Lower leg skin (tissue), 4 donors: ENCODE measurements at places on chromosomes 3 and 15.

DNA sequence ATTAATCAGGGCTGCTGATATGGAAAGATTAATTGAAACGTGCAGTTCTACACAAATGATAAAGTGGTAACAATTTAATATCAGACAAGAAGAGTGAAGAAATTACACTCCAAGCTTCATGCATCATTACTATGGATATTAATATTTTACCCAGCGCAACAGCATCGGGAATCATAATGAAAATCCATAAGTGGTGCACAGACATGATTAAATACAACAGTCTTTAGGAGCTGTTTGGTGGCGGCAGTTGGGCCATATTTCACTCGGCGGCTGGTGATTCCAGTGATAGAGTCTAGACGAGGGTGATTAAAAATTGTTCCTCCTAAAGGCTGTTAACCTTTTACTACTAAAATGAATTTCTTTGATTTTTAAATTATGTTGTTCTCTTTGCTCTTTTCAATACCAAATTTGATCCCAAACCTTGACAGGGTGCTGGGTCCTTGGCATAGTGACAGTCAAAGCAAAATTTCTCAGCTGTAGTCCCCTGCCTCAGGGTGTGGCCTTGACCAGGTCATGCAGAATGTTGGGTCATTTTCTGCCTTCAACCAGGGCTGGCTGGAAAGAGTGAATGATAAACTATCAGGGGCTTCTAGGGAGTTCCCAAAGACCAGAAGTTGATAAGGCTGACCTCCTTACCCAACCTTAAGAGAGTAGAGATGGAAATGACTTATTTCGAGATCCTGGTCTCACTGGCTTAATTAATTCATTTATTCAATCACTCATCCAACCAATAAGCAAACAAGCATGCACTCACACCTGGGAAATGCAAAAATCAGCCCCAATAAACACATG lies 392.0 kb downstream of the IL20RB start:
- DNase-seq = no peak

DNA sequence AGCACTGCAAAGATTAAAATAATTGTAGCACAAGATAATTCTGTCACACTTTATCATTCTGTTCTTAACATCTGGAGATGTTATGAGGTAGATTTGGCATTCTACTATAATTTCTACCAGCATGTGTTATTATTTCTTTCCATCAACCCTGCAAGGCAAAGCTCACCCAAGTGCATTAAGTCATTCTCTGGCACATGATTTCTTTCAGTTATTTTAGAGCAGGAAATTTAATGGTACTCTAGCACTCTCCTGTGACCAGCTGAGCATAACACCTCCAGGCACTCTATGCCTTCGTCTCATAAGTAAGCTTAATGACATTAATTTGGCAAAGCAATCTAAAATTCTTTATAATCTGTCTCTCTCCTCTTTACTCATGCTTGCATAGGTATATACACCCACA lies 300.2 kb upstream of the GPR149 start:
- no peak for DNase-seq

DNA sequence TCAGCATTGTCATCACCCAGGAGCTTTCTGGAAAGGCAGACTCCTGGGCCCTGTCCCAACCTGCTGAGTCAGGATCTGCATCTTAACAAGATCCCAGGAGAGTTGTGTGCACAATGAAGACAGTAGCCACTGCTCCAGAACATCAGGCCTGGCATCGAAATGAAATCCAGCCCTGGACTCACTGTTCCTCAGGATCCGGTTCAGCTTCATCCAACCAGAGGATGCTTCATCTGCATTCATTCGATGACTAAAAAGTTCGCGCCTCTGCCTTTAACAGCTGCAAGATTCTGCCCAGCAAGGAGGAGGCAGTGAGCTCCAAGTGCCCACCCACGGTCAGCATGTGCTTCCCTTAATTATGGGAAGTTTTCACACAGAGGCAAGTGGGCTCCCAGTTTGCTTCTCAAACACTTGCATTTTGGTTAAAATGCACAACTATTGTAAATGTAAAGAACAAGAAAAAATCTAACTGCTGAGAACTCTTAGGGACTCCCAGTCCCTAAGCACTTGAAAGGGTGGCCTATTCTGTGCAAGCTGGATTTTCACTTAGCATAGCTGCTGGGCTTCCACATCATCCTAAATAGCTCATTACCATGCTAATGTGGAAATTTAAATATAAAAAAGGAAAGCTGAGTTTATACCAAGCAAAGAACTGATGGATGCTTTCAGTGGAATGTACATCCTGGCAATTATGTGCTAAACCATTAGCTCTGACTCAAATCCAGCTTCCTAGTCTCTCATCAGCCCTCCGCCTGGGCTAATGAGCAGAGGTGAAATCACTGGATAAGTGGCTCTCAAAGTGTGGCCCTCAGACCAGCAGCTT lies 25.5 kb upstream of the ESYT3 start:
- DNase-seq = no peak

DNA sequence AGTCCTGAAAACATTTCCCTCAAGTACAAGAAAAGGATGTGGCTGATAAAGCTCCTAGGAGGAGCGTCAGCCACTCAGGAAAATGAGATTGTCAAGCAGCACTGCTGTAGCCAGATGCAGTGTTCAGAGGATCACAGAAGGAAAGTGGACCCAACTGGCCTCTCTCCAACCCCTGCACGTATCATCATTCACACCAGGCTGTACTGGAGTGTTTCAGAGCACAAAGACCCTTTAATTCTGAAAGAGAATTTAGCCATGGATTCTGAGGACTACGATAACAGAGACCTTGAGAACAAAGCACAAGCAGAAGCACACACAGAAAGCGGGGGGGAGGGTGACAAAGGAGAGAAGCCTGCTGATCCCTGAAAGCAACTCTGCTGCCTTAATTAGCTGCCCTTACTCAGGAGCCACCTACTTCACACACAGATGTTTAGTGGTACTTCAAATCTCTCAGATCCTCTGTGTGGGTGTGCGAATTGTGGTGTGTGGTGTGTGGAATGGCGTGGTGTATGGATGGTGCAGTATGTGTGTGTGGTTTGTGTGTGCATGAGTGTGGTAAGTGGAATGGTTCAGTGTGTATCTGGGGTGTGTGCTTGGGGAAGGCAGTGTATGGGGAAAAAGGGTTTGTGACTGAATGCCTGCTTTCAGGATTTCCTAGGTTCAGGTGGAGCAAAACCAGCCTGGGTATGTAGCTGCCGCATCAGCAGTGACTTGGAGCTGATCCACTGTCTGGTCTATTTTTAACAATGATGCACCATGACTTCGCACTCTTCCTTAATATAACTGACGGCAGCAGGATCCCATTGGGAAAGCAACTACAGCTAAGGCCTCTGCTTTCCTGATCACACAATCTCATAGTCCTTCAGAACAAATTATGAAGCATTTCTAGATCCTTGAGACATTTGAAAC lies 192.5 kb downstream of the RSL24D1 start:
- DNase-seq = no peak

GRCh38 chr3:127629467-127630403 lies 750 bp downstream of the PODXL2 start:
- no peak for DNase-seq

GRCh38 chr3:188259191-188259590 lies 105.2 kb downstream of the LPP start:
- DNase-seq = no peak

DNA sequence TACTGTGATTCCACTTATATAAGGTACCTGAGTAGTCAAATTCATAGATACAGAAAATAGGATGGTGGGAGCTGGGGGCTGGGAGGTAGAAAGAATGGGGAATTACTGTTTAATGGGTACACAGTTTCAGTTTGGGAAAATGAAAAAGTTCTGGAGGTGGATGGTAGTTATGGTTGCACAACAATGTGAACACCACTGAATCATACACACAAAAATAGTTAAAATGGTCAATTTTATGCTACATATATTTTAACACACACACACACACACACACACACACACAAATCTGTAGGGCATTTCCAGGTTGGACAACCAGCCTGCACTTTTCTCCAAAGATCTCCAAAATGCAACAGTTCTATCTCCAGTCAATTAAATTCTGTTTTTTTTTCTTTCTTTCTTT lies 1.4 kb downstream of the CCDC32 start:
- no peak for DNase-seq

DNA sequence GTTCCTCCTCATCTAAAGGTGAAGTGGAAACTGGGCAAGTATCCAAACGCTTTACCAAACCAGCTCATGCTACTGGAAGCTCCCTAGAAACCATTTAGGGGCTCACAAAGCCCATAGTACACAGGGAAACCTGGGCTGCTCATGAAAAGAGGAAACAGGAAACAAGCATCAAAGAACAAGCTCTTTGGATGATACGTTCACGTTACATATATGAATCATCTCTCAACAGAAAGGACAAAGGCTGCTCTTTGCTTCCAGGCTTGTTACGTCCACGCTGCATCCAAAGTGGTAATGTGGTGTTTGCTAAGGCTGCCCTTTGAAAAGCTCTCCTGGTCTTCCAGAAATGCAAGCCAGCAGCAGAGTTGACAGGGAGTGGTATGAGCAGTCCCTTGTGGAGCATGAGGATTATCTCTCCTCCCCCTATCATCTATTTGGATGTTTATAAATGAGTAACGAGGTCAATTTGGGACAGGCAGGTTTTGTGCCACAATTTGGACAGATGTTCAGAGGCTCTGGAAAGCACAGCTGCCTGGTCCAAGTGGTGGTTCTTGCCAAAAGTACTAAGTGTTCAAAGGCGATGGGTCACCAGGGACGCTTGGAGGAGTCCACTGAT lies 98.0 kb upstream of the RORA start:
- DNase-seq = no peak

DNA sequence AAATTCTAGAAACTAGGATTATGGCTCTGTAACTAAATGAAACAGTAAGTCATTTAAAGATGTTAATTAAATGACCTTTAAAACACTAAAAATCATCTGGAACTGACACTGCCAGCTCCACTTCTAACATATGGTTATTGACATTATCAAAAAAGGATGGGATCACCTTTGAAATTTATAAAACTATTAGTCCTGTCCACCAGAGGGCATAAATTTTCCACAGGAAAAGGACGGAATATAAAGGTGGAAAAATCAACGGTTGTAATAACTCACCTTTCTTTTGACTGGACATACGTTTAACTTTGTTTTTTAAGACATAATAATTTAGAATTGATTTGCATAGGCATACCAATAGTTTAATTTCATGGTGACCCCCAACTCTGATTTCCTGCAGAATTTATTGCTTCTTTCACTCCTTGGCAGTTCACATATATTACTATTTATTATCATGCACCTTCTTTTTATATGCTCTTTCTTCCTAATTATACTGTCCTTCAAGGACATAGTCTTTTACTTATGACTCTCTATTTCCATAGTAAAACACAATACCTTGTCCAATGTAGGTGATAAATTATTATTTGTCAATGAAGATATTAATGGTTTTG lies 345.7 kb downstream of the CADM2 start:
- DNase-seq = no peak

DNA sequence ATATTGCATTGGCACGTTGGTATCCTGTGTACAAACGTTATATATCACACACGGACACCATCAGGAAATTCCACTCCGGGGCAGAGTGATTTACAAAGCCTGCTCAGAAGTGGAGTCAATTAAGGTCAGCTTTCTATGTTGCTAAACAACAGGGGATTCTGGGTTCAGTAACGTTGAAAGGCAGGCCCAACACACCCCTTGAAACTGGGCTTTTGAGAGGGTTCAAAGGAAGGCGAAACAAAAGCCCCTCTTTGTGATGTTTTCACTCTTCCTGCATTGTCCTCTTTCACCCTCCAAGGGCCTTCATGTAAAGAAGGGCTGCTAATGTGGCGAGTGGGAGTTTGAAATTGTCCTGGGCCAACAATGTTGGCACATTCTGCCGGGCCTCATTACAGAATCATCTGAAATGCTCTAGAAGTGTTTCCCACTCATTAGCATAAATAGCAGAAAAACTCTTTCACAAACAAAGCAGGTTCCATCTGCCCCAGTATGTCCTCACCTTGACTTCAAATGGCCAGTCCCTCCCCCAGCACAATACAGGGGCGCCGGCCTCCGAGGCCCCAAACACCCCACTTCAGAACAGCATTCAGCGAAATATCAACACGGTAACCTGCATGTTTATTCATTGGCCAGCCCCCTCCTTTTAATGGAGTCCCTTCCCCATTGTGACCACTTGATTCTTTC lies 76.4 kb downstream of the HES1 start:
- DNase-seq = no peak

DNA sequence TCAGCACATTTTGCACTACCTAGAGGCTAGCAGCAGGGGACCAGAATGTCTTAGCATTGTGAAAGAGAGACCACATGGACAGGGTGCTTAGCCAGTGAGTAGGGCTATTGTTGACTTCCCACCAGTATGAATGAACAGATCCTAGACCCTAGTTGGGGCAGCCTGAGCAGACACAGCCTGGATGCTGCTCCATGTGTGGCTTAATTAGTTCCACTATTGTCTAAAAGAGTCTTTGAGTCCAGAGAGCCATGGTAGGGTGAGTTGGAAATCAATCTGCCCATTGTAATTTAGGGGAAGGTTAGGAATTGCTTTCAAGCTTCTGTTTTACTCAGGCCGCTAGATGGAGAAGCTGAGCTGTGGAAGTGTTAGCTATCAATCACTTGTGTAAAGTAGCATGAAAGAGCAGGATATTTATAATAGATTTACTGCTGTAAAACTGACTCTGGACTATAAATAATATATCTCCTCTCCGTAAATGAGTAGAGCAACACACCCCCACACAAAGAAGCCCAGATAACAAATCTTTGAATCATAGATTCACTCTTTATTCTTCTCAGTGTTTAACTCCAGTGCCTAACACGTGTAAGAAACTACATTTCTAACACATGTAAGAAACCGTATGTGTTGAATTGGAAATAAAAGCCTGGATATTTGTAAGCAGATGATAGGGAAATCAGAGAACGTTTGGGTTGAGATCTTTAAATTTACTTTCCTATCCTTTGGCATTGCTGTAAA lies 4.1 kb upstream of the GCSAM start:
- no peak for DNase-seq

DNA sequence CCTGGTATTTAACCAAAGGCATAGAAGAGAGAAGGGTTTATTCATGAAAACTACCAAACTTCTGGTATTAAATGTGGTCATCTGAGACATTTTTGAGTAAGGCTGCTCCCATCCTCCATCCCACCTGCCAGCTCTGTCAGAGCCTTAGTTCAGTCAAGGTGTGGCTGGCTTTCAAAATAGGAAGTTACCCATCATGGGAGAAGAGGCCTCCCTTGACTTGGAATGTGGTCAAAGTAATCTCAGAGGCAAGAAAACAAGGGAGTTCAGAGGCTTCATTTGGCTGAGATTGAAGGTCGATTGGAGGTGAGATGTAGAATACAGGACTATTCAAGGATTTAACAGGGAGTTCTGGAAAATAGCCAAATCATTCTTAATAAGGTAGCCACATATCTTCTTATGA lies 540.4 kb upstream of the ARRDC4 start:
- no peak for DNase-seq

GRCh38 chr3:174419216-174419615 lies 439.9 kb upstream of the NAALADL2 start:
- DNase-seq = no peak

DNA sequence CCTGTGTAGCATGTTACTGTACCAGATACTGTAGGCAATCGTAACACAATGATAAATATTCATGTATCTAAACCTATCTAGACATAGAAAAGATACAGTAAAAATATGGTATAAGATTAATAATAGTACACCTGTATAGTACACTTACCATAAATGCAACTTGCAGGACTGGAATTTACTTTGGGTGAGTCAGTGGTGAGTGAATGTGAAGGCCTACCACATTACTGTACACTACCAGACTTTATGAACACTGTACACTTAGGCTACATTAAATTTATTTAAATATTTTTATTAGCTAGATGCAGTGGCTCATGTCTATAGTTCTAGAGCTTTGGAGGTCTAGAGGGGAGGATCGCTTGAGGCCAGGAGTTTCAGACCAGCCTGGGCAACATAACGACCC lies 186.6 kb upstream of the ROPN1 start:
- no peak for DNase-seq

GRCh38 chr3:4061195-4061594 lies 242.0 kb upstream of the SETMAR start:
- no peak for DNase-seq
